NCI-H2081 (cell line): ENCODE measurements at places on chromosomes 1 and 21.

DNA sequence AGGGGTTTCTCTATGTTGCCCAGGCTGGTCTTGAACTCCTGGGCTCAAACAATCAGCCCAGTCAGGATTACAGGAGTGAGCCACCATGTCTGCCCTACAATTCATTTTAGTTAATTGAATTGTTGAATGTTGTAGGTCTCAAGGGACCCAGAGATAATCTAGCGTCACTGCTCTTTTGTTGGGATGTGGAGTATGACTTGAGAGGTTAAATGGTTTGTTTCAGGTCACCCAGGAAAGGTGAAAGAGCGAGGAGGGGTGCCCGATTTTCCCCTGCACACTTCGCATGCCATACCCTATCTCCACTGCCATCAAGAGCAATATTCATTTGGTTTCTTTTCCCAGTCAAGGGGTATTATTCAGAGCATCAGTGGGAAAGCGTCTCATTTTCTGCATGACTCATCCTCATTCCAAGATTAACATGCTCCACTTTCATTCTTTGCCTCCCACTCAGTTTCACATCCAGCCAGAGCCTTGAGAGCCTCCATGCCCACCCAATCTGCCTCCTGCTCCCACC is 13.1 kb upstream of the SLC30A1 start:
- no peak for DNase-seq

DNA sequence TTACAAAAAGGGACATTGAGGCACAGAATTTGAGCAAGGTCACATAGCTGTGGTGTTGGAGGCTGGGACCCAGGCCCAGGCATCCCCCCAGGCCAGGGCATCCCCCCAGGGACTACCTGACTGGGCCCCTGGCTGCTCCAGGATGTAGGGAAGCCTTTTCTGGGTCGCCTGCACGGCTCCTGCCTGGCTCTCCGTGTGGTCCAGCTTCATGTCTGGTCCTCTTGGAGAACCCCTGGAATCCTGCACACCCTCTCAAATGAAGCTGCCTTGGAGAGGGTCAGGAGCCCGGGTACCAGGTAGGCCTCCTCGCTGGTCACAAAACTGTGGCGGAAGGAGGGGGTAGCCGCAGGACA is 919 bp upstream of the CELSR2 start:
- DNase-seq, result no peak

DNA sequence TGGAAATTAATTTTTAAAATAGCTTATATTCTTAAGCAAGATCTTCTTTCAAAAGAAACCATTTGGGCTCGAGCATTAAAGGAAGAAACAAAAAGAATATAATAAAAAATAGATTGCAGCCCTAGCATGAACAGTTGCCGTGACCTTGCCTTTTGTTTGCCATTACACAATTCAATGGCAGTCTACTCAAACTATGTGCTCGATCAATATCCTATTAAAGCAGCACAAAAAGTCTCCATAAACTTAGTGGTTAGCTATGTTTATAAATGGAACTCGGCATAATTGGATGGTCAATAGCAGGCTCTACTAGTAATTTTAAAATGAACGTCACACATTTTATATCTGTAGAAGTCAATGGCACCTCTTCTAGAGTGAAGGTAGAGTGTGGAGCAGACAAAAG is 256.5 kb downstream of the NFIA start:
- no peak for DNase-seq

DNA sequence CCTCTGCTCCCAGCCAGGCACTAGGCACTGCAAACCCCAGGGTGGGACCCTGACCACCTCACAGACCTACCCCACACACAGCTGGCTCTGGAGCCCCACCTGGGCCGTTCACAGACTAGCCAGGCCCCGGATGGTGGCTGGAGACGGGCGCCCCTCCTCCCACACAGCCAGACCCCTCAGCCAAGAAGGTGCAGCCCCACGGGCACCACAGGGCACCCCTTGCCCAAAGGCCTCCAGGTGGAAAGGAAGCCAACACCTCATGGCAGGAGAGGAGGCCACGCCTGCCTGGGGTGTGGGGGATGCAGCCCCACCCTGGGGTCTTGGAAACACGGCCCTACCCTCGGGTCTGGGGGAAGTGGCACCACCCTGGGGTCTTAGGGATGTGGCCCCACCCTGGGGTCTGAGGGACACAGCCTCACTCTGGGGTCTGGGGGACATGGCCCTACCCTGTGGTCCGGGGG is 44.6 kb downstream of the WNT9A start:
- no peak for DNase-seq

DNA sequence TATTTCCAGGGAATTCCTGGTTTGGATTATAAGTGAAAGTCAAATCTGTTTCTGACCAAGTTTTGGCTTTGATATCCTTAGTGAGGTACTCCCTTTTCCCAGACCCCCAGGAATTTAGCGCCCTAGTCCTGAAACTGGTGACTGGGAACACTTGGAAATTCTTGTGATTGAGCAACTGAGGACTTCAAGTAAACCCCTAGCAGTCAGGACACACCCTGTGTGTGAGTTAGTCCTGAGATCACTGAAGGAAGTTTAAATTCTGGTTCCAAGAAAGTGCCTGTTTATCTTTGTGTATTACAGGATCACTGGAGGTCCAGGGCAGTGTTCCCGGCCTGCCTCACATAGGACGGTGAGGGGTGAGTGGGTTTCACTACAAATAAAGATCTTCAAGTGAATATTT is 95.1 kb upstream of the F3 start:
- DNase-seq, result no peak

GRCh38 chr1:67130673-67131072 is 4.1 kb downstream of the C1orf141 start:
- no peak for DNase-seq
